A549 treated with GW870086 at 1 μM for 4 hours (cell line): ENCODE measurements at places on chromosomes 5 and 9. TPM values are rescaled to one million over a fixed set of nuclear protein-coding genes. Genes with fewer than 3 reads are reported as not detected.

The OR1Q1 gene
- not detected in 5 replicates for total RNA-seq

The SV2C gene
- total RNA-seq, result 0.03 TPM in 1 of 5 replicates, not detected in the others

The GRIA1 gene
- total RNA-seq, result not detected in 5 replicates

The ANKHD1 gene
- 41.9 to 54.7 TPM (median 52.8 TPM) in 5 replicates for total RNA-seq

The ARHGEF37 gene
- total RNA-seq, result 1.3 to 1.5 TPM (median 1.4 TPM) in 5 replicates

The PCDHB5 gene
- total RNA-seq, result 0.94 to 1.8 TPM (median 1.5 TPM) in 5 replicates

The SYNPO gene
- total RNA-seq, result 23.1 to 29.9 TPM (median 28.6 TPM) in 5 replicates

The DAB2IP gene
- 11.1 to 14.8 TPM (median 11.7 TPM) in 5 replicates for total RNA-seq

The OLFM1 gene
- 8.9 to 10.7 TPM (median 9.3 TPM) in 5 replicates for total RNA-seq

The SPATA31A7 gene
- not detected in 5 replicates for total RNA-seq

The CCL28 gene
- 0.07 to 0.23 TPM (median 0.13 TPM) in 5 replicates for total RNA-seq

The C5orf58 gene
- not detected in 5 replicates for total RNA-seq

The KIF20A gene
- total RNA-seq, result 37.8 to 49.5 TPM (median 41.9 TPM) in 5 replicates

The SNCB gene
- 0.74 to 1.3 TPM (median 0.96 TPM) in 5 replicates for total RNA-seq

The QRFP gene
- total RNA-seq, result not detected in 5 replicates

The SURF4 gene
- 173 to 210 TPM (median 201 TPM) in 5 replicates for total RNA-seq

The ABLIM3 gene
- total RNA-seq, result 10.7 to 13.6 TPM (median 11.1 TPM) in 5 replicates

The SLC36A3 gene
- not detected in 5 replicates for total RNA-seq

The CDC20B gene
- 0.09 to 0.21 TPM (median 0.10 TPM) in 4 of 5 replicates, not detected in the other for total RNA-seq
